ENCODE measurements at places on chromosomes 2 and 18.

DNA sequence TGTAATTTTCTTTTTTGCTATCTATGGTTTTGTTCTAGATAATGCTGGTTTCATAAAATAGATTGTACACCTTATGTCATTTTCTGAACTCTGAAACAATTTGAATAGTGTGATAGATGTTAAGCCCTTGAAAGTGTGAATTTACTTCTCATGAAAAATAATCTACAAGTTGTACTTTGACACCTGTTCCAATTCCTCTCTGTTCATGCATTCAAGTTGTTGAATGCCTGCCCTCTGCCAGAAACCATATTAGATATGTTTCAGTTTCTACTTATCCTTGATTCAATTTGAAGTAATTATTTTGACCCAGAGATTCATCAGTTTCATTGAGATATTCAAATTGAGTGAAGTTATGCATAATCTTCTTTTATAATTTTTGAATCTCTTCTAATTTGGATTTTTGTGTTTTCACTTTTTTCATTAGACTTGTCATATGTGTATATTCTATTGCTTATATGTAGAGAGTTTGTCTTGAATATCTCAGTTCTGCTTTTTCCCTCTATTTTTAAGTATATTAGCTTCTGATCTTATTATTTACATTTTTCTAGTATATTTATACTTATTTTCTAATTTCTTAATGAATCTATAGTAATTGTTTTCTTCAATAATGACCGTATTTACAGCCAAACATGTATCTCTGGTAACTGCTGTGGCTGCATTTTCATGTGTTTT lies 143.3 kb upstream of the TACR1 start:
- no peak for DNase-seq

DNA sequence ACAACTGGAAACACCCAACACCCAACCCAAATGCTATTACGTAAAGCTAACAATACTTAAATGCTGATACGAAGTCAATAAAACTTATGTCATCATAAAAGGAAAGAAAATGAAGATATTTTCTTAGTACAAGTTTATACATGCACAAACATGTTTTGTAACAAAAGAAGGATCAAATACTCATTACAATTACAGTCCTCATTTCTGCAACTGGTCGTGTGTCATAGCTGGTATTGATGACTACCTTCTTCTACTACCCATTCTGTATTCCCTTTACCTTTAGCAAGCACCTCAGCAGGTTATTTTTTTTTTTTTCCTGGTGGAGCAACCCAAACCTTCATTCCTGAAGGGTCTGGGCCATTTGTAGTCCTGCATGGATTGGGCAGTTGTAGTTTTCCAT lies 1298.5 kb downstream of the SUCLG1 start:
- DNase-seq = no peak

DNA sequence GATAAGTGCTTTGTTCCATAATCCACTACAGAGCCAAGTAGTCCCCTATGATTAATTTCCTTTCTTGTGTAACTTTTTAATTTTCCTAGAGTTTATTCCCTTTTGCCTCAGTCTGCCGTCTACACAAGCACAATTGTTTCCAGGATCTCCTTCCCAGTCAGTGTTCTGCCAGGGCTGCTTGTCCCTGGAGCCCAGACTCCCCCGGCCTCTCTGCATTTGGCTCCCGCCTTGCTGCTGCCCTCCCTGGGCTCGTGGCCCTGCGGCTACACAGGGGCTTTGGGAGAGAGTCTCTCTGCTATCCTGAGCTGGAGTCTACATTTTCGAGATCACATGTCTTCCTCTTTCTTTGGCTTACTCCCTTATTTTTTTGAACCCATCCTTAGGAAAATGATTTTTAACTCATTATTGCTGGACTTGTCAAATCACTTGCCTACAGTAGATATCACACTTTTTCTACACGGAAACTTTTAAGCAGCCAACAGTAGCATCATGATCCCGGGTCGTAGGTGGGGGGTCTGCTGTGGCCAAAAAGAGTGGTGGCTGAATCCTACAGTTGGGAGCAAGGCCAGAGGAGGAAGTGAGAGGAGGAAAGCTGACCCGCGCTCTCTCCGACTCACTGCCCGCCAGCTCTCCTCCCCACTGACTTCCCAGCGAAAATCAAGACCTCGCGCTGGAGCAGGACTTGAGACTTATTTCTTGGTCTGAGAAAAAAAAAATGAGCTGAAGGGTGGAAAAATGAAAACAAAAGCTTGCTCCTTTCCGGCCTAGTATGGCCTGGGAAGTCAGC lies 9.4 kb downstream of the FBLN7 start:
- DNase-seq = no peak

DNA sequence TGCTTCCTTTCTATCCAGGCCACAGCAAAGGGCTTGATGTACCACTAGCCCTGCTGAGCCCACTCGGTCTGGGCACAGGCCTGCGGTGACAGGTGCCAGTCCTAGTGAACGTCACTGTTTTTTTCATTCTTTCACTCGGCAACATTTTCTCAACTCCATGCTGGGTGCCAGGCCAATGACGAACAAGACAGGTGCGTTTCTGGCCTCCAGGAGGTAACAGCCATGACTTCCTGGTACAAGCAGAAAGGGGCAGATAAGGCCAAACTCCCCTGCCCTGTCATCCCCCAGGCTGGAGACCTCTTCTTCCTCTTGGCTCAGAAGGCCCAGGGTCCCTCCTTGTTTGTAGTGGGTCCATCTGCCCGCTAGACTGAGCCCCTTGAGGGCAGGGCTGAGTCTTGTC lies 55.7 kb upstream of the OTOF start:
- no peak for DNase-seq

GRCh38 chr2:161613161-161613560 lies 11.1 kb upstream of the SLC4A10 start:
- no peak for DNase-seq

DNA sequence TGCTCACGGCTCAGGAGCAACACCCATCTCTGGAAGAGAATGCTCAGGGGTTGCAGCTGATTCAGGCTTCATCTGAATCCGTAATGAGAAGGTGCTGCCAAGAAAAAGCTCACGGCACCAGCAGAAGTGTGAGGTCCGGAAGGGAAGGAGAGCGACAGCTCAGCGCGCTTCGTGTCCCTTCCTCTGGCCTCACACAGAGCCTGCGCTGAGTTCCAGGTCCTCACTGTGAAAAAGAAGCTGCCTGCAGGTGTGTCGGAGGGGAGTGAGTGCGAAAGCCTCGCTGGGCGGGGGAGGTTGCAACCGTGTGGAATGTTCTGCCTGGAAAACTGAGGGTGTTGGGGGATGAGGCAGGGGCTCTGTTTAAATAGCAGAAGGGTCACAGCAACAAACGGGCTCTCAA lies 76.2 kb upstream of the TWIST2 start:
- DNase-seq = no peak
